ENCODE measurements at places on chromosomes 12 and 14. TPM values are rescaled to one million over a fixed set of nuclear protein-coding genes. Genes with fewer than 3 reads are reported as not detected.

DNA sequence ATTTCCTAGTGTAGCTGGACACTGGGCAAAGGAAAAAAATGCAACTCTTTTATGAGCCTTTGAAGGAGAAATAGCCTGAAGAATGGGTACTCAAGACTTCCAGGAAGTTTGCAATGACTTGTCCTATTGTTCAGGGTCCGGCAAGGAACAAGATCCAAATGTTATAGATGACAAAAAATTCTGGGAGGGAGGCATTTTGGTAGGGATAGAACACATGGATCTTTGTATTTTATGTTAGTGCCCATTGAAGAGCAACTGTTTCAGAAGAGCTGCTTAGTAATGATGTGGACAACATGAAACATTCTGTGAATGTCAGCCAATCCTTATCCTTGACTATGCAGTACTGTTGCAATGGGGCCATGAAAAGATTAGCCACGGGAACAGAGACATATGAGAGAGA, 138.0 kb downstream of the MGAT4C start:
- no peak for DNase-seq

- DNase-seq, result no peak
Measured at GRCh38 chr12:49160399-49160798, 28.5 kb downstream of the TUBA1A start.

DNA sequence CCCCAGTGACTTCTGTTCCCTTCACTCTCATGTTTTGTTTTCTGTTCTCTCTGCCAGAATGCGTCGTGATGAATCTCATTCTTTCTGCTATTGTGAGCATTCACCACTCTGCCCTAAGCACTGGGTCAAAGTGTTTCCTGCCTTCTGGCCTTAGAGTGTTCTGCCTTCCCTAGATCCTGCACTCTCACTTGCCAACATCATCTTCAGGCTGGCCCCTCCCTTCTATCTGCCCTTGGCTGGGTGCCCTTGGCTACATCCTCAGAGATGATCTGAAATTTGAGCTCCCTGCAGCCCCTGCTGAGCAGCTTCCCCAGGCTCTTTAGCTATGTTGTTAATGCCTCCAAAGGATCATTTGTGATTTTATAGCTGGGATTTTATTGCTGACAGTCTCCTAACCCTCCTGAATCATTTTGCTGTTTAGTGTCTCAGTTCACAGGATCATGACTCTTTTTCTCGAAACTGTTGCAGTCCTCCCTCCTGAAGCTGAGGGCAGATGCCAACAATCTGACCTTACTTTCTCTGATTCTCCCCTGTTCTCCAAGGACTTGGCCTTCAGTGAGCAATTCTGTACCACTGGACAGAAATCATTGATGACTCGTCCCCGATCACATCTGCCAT, 4.5 kb downstream of the DHRS2 start:
- DNase-seq, result no peak

GRCh38 chr12:40565029-40565633, 127.1 kb upstream of the CNTN1 start:
- DNase-seq, result no peak

GRCh38 chr14:22180045-22180444, 409.0 kb downstream of the DAD1 start:
- DNase-seq, result no peak

DNA sequence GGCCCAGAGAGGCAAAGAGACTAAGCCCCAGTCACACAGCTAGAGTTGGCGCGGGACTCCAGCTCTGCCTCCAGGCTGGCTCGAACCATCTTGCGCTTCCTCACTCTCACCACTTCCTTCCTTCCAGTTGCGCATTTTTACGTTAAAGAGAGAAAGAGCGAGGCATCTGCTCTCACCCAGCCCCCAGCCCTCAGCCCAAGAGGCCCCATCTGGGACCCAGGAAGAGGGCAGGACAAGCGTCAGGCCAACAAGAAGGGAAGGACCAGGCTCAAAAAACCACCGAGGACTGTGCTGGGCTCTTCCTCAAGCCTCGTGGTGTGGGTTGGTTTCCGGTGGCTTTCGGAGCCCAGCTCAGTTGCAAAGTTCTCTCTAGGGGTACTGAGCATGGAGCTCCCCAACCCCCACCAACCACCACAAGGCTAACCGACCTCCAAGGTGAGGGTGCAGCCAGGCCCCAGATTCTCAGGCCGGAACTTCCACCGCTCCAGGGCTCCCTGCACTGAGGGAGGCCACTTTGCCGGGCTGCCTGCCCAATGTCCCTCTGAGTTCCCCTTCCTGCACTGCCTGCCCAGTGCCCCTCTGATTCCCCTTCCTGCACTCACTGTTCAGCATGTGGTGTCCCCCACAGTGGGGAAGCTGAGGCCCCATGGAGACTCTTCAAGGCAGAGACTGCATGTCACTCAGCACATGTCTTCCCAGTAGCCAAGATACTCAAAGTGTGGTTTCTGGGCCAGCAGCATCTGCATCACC, 35.9 kb downstream of the TESC start:
- DNase-seq, result no peak

GRCh38 chr14:100904307-100905087, 975 bp upstream of the RTL1 start:
- DNase-seq, result no peak

The AQP5 gene
- under 0.01 TPM for total RNA-seq

The PABPN1 gene
- total RNA-seq, result 90.6 TPM

The OR11H6 gene
- total RNA-seq, result not detected

The SOAT2 gene
- total RNA-seq, result not detected

The DNAL1 gene
- total RNA-seq, result 4.7 TPM

The PRB2 gene
- total RNA-seq, result not detected

The ARF6 gene
- total RNA-seq, result 52.1 TPM

The CEP83 gene
- total RNA-seq, result 3.4 TPM

Data from dermis microvascular lymphatic vessel endothelial cell (primary cell).